ENCODE measurements at places on chromosomes 7 and 10.
A peak's percentile ranks its signal among the peaks of the same experiment; 100 is the strongest.

DNA sequence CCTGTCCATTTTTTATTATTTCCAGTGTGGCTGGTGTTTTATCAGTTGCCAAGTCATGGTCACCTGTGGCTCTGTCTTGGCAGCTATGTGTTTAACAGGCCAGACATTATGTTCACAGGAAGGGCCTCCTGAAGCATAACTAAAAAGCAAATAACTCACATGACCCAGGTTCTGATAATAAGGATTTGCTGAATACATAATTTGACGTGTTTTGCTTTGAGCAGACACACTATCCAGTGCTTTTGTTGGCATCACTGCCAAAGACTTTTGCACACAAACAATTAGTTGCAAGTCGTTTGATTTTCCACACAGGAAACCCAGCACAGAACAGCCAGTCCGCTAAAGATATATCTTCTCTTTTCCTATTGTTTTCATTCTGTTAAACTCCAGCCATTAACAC, 173.6 kb downstream of the ARL4A start:
- no peak for DNase-seq

DNA sequence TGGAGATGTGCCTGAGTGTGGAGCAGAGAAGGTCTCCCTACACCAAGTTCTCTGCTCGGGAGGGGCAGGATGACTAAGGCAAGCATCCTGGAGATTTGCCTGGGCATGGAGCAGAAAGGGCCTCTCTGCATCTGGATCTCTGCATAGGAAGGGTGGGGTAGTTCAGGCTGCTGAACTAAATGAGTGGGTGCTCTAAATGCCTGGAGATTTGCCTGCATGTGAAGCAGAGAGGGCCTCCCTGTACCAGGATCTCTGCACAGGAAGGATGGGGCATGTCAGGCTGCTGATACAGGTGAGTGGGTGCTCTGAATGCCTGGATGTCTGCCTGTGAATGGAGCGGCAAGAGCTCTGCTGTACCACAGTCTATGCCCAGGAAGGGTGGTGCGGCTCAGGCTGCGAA, 680.7 kb downstream of the SUGCT start:
- no peak for DNase-seq

DNA sequence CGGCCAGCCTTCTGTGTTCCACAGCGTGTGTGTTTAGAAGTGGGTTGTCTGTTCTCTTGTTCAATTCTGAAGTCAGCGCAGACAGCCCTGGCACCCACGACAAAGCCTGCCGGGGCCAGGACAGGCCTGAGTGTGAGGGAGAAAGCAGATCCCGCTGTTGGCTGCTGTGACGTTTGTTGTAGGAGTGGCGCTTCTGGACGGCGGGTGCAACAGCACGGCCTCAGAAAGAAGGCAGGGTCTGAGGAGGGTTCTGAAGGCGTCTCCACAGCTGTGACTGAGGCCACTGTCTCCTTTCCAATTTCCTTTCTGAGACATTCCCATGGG, 76.2 kb downstream of the VIPR2 start:
- no peak for DNase-seq

- DNase-seq, result no peak
Observed at GRCh38 chr10:44198096-44198779, 186.7 kb downstream of the CXCL12 start.

DNA sequence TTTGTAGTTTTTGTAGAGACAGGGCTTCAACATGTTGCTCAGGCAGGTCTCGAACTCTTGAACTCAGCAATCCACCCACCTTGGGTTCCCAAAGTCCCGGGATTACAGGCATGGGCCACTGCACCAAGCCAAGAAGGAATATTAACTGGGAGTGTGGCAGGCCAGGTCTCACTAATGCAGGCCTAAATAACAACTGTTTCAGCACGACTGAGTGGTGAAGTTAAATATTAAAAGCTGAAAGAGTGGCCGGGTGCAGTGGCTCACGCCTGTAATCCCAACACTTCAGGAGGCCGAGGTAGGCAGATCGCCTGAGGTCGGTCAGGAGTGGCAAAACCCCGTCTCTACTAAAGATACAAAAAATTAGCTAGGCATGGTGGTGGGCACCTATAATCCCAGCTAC, 21.1 kb downstream of the CHUK start:
- DNase-seq, result no peak

DNA sequence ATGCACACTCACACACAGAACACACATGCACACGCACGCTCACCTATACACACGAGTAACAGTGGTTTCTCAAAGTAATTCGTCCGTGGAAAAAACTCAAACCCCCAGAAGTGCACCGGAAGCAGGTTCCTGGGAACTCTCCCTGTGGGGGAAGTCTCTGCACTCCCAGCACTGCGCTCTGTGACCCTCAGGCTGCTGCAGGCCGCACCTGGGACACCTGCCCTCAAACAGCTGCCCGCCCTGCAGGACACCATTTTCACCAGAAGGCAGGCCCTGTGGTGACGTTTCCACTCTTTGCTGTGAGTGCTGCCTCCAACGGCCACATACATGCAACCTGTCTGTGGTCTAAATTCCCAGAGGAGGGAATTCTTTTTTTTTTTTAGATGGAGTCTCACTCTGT, 21.3 kb downstream of the YKT6 start:
- no peak for DNase-seq

DNA sequence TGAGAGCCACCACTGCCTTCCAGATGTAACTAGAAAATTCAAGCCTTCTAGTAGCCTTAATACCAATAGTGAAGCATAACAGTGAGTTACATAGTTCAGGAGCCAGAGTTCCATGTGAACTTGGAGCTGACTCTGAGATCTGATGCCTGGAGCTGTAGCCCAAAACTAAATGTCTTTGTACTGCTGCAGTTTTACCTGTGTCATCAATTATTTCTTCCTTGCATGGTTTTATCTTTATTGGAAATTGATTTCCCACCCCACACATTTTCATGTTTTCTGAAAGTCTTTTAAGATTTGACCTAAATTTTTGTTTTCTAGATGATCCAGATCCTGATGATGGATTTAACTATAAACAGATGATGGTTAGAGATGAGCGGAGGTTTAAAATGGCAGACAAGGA, 17.0 kb downstream of the OPN1SW start:
- no peak for DNase-seq

DNA sequence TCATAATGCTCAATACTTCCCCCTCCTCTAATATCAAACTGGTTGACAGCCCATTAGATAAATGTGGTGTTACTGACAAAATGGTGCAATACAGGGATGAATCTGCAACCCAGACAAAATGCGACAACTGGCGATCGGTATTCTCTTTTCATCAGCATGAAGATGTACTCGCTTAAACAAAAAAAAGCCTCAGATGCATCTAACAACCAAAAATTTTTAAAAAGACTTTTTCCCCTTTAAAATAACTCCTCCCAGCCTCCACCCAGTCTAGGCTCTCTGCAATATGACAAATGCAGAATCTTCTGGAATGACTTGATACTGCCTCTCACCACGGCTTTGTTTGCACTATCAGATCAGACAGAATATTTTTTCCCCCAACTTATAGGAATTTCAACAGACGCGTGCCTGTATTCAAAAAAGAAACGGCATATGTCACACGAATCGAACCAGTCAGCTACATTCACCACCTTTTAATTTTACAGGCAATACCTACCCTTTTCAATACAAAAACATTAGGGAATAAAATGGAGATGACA, 1.2 kb downstream of the YWHAG start:
- DNase-seq, result no peak

GRCh38 chr10:71542478-71542877, 145.8 kb downstream of the CDH23 start:
- DNase-seq, result no peak

DNA sequence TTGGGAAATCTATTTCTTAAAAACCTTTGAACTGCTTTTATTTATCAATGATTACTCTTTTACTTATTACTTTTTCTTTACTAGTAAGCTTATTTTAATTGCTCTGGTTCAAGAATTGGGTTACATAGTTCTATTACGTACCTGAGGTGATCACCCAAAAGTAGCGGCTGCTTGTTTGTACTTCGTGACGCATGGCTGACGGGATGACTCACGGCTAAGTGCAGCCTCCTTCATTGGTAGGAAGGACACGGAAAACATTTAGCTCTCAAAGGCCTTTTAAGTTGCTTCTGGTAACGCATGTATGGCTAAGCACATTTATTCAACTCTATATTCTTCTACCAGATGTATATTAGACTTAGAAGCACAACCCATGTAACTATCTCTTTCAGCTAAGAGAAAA, 285.8 kb upstream of the SP4 start:
- no peak for DNase-seq

DNA sequence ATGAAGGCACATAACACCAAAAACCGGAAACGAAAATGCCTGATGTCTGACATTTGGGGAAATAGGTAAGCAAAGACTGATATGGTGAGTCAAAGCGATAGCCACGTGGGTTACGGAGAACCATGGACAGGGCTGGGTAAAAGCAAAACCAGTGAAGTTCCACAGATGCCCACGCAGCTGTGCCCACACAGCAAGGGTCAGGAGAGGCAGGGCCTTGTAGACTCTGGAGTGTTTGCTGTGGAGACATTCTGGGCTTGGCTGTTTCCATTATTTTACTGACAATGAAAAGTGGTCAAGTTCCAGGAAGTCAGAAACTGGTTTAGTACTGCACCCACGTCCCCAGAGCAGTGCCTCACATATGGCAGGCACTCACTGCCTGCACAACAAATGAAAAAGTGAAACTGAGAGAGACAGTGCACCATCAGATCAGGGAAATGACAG, 148.7 kb downstream of the ZMYND11 start:
- DNase-seq, result peak; percentile 65

- no peak for DNase-seq
Observed at GRCh38 chr7:147079921-147080420, 963.4 kb downstream of the CNTNAP2 start.

DNA sequence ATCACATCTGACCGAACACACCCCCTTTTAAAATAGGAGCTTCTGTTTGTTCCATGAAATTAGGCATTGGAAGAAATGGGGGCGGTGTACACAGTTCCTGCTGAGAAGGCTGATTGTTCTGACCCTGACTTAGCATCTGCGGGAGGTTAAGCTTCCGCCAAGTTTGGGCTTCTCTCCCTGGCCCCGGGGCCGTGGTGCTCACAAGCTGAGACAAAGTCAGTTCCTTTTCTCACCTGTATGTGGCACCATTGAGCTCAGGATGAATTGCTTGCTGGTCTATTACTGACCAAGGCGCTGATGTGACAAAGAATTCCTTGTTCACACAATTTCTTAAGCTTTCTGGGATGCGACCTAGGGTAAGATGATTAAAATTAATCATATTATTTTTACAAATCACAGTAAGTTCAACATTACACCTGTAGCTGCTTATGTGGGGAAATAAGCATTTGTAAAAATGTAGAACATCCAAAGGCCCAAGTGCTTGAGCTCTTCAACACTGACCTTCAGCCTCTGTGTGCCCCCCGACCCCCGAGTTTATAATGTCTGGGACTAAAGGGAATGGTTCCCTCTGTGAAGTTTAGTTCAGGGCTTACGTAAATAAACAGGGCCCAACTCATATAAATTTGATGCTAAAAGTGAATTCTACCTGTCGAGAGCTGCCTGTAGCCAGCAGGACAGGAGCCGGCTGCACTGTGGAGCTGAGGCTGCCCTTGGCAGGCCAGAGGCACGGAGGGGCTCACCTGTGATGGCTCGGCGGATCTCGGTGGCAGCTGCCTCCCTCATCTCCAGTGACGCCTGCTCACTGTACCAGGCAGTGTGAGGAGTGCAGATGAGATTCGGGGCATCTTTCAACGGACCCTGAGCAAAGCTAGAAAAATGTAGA, 50.8 kb downstream of the ZRANB1 start:
- DNase-seq, result no peak
